Cerebellar cortex (tissue), 1 donor: ENCODE measurements at places on chromosomes 2 and 18.

DNA sequence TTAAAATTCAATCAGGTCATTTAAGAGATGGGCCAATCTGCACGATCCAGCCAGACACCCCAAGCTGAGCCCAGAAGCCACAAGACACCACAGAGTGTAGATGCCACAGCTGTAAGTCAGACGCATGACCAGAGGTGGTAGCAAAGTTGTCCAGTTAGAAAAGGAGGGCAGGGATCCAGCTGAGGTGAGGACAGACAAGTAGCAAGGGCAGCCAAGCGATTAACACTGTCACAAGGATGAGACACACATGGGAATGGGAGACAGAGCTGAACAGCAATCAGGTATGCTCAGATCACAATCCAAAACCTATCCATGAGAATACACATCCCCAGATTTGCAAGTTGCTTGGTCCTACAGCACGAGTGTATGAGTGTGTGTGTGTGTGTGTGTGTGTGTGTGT lies 143.4 kb upstream of the STK17B start:
- DNase-seq, result no peak

DNA sequence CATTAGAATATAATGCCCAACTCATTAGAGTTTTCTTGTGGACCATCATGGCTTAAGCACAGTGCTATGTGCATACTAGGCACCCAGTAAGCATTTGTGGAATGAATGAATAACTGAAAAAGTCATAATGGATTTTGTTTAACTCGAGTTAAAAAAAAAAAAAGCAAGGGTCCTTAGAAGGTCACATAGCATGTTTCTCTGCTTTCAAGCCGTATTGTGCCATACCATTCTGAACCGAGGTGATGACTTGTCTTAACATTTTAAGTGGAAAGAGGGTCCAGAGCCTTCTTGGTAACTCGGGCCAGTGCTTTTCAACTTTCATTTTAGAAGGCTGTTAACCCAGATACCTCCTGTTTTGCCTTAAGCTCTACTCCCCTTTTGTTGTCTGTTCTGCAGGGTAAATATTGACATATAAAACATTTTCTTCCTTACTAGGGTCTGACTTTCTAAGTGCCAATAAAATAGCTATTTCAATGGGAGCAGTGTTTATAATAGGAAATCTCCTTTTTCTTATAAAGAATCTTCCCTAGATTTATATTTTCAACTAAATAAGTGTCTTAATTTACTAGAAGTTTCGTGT lies 787 bp upstream of the ADGRF3 start:
- DNase-seq, result peak; percentile 9

GRCh38 chr2:231554327-231554726 lies 24.1 kb upstream of the NMUR1 start:
- no peak for DNase-seq

DNA sequence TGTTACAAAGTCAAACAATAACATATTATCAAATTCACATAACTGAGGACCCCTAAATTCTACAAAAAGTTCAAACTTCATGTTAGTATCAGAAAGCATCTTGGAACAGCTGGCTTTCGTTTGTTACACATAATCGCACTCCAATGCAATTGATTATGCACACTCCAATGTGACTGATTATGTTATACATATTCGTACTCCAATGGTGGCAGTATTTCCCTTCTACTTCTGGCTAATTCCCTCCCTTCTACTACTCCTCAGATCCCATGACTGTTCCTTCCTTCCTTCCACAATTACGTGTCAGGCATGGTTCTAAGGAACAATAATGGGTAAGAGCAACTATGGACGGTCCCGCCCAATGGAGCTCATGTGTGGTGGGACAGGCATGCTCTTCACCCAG lies 137.1 kb upstream of the CCDC150 start:
- DNase-seq, result no peak

DNA sequence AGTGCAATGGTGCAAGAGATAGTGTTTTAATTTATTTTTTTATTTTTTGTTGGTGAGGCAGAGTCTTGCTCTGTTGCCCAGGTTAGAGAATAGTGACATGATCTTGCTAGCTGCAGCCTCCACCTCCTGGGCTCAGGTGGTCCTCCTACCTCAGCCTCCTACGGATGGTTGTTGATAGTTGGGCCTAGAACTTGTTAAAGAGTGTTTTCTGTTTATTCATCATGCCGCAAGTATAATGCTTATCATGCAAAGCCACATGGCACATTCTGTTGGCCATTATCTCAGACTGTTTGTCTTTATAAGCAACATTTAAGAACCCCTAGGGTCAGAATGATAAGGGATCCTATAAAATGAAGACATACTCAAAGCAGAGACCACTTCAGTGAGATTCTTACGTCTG lies 1.7 kb downstream of the UGGT1 start:
- no peak for DNase-seq

DNA sequence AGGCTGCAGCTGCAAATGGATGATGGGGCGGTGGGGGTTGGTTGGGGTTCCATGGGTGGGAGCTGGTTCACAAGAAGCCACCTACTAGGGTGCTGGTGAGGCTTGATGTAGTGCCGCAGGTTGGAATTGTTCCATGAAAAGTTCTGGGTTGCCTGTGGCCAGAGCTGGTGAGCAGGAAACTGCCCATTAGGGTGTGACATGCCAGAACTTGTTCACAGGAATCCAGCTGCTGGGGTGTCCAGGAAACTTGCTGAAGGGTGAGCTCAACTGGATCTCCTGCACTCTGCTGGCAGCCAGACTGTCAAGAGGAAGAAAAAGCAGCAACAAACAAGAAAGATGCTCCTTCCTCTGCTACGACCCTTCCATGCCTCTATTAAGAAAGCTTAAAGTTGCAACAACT lies 48.8 kb downstream of the MAP3K20 start:
- DNase-seq, result no peak

DNA sequence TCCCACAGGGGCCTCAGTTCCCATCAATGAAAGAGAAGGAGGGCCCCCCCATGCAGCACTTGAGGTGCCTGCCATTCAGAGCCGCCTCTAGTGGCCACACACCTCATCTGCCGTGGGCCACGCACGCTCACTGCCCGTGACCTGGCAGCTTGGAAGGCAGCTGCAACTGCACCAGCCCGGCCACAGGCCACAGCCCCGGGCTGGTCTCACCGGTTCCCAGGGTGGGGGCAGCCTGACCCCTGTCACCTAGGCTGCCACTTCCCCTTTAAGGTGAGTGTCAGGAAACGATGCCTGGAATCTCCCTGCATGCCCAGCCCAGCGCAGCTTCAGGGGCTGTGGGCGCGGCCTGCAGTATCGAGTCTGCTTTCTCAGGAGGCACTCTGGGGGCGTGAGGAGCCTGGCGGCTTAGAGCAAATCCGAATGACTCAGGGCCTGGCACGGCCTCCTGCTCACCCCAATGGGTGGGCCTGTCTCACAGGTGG lies 2.6 kb downstream of the MAB21L4 start:
- no peak for DNase-seq
